ENCODE measurements at places on chromosomes 5 and 9. TPM values are rescaled to one million over a fixed set of nuclear protein-coding genes. Genes with fewer than 3 reads are reported as not detected.
A peak's percentile ranks its signal among the peaks of the same experiment; 100 is the strongest.

UBE2D2 gene
- total RNA-seq = 92.4 TPM

DNA sequence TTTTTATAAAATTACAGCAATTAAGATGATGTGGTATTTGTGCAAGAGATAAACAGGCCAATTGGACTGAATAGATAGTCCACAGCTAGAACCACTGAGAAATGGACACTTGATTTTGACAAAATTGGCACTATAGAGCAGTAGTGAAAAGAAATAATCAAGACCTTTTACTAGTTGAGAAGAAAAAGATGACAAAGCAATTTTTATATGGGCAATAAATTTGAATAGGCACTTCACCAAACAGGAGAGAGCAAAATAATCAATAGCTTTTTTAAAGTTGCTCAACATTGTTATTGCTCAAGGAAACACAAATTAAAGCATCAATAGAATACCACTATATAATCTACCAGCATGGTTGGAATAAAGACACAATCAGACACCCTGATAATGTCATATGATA is 193.5 kb upstream of the FTMT start:
- H3K27ac ChIP-seq = no peak overlapping the region
- no peaks in the 10 kb centered on the region for H3K27me3 ChIP-seq
- H3K4me1 ChIP-seq = no peaks in the 10 kb centered on the region

GRCh38 chr5:142316051-142316450 is 8.8 kb downstream of the SPRY4 start:
- peaks cover 17% of the 10 kb centered on the region for H3K36me3 ChIP-seq
- H3K27ac ChIP-seq = peak overlapping the region; percentile 47
- peak; percentile 77 for DNase-seq
- H3K4me3 ChIP-seq = no peak overlapping the region
- no peaks in the 10 kb centered on the region for H3K27me3 ChIP-seq

GRCh38 chr5:142542906-142543305 is 143.0 kb downstream of the FGF1 start:
- no peak overlapping the region for H3K27ac ChIP-seq
- H3K27me3 ChIP-seq = no peaks in the 10 kb centered on the region
- no peak overlapping the region for H3K4me3 ChIP-seq
- H3K4me1 ChIP-seq = peaks cover 13% of the 10 kb centered on the region
- no peak for DNase-seq

DNA sequence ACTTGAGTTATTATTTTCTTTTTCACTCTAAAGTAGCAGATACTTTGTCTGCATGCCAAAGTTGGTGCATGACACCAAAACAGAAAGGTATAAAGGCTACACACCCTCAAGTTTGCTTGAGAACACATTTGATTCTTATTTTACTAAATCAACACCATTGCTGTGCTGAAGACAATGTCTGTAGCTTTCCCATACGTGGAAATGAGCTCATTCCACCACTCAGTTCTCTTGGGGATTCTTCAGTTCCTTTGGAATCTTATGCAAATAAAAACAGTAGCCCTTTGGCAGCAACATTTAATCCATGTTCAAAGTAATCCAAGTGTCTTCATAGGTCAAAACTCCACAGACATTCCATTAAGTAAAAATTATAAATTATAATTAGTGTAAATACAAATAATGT is 264.9 kb downstream of the TLE1 start:
- H3K27ac ChIP-seq = no peak overlapping the region
- no peaks in the 10 kb centered on the region for H3K27me3 ChIP-seq

GRCh38 chr9:130997925-130998596 is 10.9 kb upstream of the LAMC3 start:
- H3K27ac ChIP-seq = no peak overlapping the region
- no peaks in the 10 kb centered on the region for H3K4me1 ChIP-seq
- peak; percentile 48 for DNase-seq
- H3K27me3 ChIP-seq = peaks cover 89% of the 10 kb centered on the region
- no peak overlapping the region for H3K4me3 ChIP-seq
